ENCODE measurements at places on chromosomes 2 and 18. TPM values are rescaled to one million over a fixed set of nuclear protein-coding genes. Genes with fewer than 3 reads are reported as not detected.

Gene CCL20
- total RNA-seq, result 4.9 TPM

Gene FAM117B
- total RNA-seq, result 9.8 TPM

GRCh38 chr2:217407362-217407761 is 547.5 kb upstream of the TNP1 start:
- no peak for DNase-seq
- no peak overlapping the region for H3K27ac ChIP-seq
- H3K27me3 ChIP-seq, result no peaks in the 10 kb centered on the region
- peaks cover 4% of the 10 kb centered on the region for H3K4me1 ChIP-seq
- H3K4me3 ChIP-seq, result no peak overlapping the region
- H3K36me3 ChIP-seq, result no peaks in the 10 kb centered on the region

DNA sequence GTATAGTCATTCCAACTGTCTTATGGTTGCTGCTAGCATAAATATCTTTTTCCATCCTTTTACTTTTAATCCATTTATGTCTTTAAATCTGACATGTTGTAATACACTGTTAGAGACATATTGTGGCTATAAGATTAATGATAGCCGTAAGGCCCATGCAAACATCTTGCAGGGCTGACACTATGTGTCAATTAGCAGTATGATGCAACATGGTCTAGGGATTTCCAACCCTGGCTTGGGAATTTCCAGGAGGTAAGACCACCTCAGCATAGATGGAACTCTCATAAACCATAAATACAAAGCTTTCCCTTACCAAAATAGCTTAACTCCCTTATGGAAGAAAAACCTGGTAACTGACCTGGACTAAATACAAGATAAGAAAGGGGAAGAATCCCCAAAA is 16.5 kb downstream of the SCLY start:
- H3K4me1 ChIP-seq, result no peaks in the 10 kb centered on the region
- H3K4me3 ChIP-seq, result no peak overlapping the region
- peaks cover 9% of the 10 kb centered on the region for H3K36me3 ChIP-seq
- no peak for DNase-seq
- no peaks in the 10 kb centered on the region for H3K27me3 ChIP-seq

Gene FOSL2
- 123 TPM for total RNA-seq

Gene CTIF
- total RNA-seq, result 72.4 TPM

Gene TEKT4
- total RNA-seq, result not detected
